Stimulated activated CD8-positive, alpha-beta memory T cell treated with anti-CD3 and anti-CD28 coated beads, Interleukin-2, amount 100 ng/mL, for 1 hour (primary cell): ENCODE measurements at places on chromosomes 3 and 15.
A peak's percentile ranks its signal among the peaks of the same experiment; 100 is the strongest.

GRCh38 chr3:118802325-118803095 is 232.1 kb downstream of the IGSF11 start:
- DNase-seq: no peak

- no peak for DNase-seq
These were observed 60.6 kb downstream of the DHX30 start for GRCh38 chr3:47863391-47864128.

DNA sequence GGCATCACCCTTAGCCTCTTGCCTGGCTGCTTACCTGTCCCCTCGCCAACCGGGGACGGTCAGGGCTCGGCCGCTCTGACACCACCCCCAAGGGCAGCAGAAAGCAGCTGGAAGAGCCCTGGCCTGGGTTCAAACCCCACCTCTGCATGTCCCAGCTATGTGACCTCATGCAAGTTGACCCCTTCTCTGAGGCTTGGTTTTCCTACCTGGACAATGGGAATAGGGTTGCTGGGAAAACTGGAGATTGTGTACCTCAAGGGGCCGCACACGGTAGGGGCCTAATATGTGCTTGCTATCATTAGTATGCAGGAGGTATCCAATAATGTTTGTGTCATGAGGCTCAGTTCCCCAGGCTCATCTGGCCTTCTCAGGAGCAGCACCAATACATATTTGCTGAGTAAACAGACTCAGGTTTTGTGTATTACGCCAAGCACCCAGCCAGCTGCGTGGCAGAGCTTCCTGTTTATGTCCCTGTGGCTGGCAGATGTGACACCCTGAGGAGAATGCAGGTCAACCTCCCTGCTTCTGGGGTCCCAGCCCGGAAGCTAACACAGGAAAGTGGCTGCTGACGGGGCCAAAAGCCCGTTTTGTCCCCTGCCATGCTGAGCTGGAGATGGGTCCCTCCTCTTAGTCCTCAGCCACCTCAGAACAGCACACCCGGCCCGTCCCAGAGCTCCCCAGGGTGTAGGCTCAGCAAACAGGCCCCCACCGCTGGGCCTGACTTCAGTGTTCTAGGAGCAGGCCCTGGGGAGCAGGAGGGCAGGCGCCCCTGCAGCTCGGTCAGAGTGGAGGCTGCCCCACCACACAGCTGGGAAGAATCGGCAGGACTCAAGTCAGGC is 29.7 kb downstream of the PLXND1 start:
- peak; percentile 28 for DNase-seq

- DNase-seq: no peak
These were observed 5.6 kb downstream of the NEIL1 start for GRCh38 chr15:75352186-75353080.

- DNase-seq: no peak
These were observed 6.0 kb downstream of the PLIN1 start for GRCh38 chr15:89673165-89673512.

DNA sequence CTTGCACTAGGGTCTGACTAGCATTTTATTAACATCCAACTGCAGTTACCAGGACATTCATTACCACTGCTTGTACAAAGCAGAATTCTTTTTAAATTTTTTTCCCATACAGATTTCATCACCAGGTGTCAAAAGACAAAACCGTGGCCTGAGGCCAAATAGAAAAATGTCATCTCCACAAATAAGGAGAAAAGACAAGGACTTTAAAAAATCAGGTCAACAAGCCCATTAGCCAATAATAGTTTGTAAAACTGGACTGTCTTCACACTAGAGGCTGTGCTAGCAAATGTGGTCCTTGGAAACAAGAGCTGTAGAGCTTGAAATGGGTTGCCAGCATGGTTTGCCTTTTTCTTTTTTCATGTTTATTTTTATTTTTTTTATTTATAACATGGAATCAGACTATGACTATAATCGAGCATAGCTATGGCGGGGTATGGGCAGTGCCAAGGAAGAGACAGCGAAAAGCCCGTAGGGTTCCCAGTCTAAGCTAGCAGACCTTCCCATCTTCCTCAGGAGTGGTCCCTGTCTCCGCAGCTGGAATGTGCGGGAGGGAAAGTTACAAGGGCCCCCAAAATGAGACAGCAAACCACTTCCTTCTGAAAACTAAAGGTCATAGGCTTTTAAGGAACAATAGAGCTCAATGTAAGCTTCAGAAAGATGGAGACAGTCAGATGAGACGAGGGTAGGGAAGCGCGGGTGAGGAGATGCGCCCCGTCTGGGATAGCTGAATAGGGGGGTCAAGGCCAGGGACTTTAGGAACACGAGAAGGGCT is 1.5 kb downstream of the PTPN9 start:
- DNase-seq: no peak

DNA sequence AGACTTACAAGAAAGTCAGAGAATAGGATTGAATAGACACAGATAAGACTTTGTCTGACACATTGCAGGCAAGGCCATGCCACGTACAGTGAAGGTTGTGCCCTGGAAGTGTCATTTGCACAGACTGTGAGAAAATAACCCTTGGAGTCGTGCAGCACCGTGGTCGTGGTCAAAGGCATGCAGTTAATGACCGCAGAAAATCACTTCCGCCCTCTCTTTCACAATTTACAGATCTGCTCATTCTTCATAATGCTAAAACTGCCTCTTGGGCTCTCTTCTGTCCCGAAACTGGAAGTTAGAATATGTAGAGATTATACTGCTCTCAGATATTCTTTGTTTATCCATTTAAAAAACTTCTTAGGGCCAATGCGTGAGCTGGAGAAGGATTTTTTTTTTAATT is 73.2 kb upstream of the CTXND1 start:
- no peak for DNase-seq

DNA sequence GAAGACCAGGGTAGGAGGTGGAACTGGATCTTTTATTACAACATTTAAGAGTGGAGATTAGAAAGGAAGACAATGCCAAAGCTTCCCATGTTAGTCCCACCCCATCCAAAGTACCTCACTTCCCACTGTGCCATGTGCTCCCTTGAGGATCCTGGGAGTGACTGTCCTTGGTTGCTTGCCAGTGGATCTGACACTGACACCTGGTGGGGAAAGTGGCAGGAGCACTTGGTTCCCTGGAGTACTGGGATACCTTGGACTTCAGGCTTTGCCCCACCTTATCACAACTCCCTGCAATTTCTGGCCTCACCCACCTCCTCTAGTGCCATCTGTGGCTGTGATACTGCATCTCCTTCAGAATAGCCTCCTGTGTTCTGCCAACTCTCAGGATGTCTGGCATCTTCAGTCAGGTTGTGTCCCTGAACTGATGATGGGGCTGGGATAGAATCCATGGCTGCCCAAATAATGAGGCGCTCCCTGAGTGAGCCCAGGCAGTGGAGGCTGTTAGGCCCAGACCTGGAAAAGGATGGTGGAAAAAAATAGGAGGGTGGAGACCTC is 1.3 kb downstream of the ELL3 start:
- no peak for DNase-seq

GRCh38 chr3:63662011-63662410 is 9.5 kb downstream of the SNTN start:
- DNase-seq: no peak

DNA sequence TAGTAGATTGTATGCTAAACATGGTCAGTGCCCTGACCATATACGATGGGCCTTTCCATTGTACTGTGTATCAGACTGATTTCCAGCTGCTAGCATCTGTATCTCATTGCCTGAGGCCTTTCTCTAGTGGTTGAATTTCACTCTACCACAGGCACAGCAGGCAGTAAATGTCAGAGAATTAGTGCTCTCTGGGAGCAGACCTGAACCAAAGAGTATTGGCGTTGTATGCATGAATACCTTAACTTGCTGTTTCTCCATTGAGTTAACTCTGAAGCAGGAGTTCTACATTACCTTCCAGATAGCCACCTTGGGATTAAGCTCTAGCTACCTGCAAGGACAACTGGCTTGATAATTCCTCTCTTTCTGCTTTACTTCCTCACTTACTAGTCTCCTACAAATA is 439.2 kb upstream of the EPHA3 start:
- no peak for DNase-seq

DNA sequence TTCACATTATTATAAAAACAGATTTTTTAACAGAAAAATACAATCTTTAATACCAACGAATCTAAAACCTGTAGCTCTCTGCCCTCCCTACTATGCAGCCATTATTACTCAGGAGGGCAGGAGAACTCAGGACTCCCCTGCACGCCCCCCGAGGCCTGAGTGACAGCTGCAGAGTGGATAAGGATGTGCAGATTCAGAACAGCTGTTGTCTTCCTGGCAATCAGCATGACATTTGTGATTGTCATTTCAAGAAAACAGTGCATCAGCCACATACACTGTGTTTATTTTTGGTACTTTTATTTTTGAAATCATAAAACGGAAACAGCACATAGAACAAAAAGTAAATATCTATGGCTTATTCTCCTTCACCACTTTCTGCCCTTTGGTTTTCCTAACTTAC is 450.8 kb downstream of the OCA2 start:
- no peak for DNase-seq

DNA sequence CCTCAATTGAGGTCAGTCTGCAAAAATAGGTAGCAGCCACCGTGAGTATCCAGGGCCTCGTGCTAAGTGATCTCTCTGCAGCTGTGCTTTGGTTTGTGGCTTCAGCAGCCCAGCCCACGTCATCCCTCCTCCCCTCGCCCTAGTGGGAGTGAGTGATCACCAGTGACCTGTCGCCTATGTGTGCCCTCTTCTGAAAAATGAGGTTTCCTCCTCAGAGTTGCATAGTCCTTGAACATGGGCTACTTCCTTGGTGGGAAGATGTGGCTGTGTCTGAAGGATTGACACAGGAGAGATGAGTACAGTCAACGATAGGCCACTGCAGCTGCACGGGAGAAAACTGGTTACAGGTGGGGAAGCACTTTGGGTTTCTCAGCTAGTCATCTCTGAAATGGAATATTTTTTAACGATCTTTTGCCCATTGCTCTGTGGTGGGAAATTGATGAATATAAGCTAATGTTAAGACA is 144.8 kb upstream of the BHLHE40 start:
- peak; percentile 47 for DNase-seq

- no peak for DNase-seq
These were observed 13.9 kb downstream of the ITGB5 start for GRCh38 chr3:124873226-124873625.

GRCh38 chr3:116154389-116154788 is 290.9 kb downstream of the LSAMP start:
- DNase-seq: no peak

DNA sequence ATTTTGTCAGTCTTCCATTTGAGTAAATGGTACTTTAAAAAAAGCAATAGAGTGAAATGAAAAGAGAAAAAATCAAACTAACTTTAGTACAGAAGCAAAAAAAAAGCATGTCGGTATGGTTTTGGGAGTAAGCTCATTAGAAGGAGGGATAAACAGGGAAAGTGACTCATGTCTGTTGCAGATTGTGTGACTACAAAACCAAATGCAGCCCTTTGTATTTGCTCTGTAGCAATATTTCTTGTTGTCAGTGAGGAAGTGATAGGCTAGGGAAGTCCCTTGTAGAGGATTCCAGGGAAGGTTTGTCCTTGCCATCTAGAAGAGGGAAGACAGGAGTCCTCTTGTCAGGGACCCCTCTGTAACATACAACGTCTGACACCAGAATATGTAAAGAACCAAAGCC is 150.5 kb upstream of the POU1F1 start:
- no peak for DNase-seq

- DNase-seq: no peak
These were observed 20.9 kb downstream of the HACD3 start for GRCh38 chr15:65551183-65551582.

GRCh38 chr3:61381745-61382392 is 130.6 kb upstream of the FHIT start:
- no peak for DNase-seq

DNA sequence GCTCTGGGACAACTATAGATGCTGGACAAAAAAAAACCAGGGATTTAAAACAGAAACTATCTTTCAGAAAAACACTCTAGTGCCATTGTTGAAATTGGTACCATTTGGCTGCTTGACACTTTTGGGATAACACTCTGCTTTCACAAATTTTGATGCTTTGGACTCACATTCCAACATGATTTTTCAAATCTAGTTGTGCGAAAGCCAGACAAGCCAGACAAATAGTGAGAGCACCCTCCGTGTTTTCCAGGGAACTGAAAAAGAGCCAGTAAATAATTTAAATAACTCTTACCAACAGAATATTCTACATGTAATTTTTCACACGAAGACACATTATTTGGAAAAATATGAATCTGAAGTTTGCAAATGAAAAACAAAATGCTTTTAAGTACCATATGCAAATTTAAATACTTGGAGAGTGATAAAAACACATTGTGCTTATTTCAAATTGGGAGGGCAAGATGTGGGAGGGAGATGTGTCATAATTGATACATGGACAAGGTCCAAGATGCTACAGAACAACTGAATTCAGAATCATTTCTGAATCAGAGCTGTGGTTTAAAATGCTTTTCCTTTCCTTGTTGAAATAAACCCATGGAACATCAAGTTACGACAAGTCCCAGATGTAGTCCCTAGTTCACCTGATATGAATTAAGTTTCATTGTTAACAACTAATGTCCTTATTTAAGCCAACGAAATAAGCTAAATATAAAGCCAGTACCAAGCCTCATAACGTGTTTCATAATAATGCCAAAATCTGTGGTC is 144.2 kb upstream of the SOX2 start:
- no peak for DNase-seq

GRCh38 chr3:48405343-48405881 is 24.5 kb downstream of the PLXNB1 start:
- no peak for DNase-seq

DNA sequence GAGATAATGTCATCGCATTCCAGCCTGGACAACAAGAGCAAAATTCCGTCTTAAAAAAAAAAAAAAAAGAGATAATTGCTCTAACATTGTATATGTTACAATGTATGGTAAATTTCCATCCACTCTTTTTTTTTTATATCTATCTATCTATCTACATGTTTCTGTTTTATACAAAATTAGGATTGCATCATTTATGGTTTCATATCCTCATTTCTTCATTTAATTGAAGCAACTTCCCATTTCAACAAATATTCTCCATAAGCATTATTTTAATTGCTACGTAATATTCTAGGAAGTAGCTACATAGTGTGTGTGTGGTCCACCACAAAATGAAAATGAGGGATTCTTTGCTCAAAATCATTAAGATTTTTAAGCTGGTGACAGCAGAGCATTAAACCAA is 18.4 kb downstream of the RBP1 start:
- no peak for DNase-seq

- no peak for DNase-seq
These were observed 613.4 kb downstream of the FOXP1 start for GRCh38 chr3:70970171-70970570.

DNA sequence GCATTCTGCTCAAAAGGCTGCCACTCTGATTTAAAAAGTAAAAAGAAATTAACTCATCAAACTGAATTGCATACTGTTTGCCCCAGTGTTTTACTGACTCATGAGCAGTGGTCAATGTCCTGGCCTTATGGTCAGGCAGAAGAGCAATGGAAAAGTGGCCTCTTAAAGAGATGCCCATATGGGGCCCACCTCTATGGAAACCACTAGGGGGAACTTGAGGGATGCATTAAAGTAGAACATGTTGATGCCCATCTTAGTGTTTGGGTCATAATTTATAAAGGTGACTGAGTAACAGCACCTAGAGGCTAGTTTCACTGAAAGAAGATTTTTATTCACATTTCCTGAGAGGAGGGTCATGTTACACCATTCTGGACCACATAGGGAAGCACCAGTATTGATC is 66.5 kb upstream of the RNU6-1 start:
- DNase-seq: no peak

- DNase-seq: no peak
These were observed 80.8 kb downstream of the OPA1 start for GRCh38 chr3:193673845-193674244.
